ENCODE measurements at places on chromosomes 4 and X.
A peak's percentile ranks its signal among the peaks of the same experiment; 100 is the strongest.

DNA sequence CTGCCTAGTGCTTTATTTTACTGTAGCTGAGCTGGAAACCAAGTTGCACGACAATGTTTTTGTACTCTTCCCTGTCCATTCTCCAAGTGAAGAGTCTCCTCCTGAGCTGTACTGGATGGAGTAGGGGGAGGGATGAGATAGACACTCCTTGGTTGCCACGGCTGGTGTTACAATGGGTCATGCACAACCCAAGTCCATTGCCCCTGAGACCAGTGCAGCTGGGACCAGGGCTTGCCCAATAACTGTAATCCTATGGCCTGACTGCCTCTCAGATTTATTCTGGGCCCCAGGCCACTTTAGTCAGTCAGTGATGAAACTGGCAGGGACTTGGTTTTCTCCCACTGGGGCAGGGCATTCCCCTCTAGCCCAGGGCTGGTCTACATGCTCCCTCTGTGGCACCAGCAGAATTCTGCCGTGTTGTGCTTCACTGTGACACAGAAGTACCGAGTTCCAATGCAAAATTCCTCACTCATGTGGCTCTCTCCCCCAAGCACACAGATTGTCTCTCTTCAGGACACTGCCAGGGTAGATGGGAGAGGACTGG lies 203.3 kb upstream of the PCDH18 start:
- DNase-seq, result no peak

- no peak for DNase-seq
These were observed 870.2 kb downstream of the C4orf33 start for GRCh38 chr4:129966175-129966574.

DNA sequence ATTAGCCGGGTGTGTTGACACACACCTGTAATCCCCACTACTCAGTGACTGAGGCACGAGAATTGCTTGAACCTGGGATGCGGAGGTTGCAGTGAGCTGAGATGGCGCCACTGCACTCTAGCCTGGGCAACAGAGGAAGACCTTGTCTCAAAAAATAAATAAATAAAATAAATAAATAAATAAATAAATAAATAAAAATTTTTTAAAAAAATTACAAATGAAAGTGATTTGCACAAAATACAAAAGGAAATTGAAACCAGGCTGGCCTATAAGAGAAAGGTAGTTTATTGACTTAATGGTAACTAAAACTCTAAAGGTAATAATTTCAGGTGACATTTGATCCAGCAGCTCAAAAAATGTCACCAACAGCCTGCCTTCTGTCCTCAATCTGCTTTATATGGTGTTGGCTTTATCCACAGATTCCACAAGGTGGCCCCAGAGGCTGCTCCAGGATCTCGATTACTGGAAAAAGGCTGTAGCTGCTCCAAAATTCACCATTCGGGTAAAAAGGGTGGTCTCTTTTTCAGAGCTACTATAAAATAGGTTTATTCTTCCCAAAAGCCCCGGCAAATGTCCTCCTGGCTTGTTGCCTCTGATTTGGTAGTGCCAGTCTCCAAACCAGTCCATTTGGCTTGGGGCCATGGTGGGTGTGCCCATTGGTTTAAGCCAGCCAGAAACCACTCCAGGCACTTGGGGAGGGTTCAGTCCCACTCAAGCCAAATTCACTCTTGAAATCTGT lies 61.4 kb upstream of the TRIM2 start:
- DNase-seq, result peak; percentile 79

DNA sequence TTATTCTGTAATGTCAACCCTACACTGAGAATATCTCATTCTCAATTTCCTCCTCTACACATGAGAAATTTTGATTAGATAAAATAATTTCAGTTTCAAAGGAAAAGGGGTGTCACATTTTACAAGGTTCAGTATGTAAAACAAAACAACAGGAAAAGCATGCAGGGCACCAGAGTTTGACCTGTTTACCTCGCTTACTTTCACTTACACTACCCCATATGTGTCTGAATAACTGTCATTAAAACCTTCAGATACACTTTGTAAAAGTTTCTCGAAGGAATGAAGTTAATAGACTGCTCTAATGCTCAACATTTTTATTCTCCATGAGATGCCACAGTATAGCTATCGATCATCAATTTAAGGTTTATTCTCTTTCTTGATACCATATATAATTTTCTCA lies 12.3 kb upstream of the PCDH10 start:
- DNase-seq, result no peak

- DNase-seq, result no peak
These were observed 29.5 kb upstream of the BMP15 start for GRCh38 chrX:50881028-50881427.

GRCh38 chrX:73831500-73831899 lies 268.5 kb downstream of the CHIC1 start:
- DNase-seq, result no peak

Data from iPS-NIHi11 (cell line).